ENCODE measurements at places on chromosomes 6 and 20.

DNA sequence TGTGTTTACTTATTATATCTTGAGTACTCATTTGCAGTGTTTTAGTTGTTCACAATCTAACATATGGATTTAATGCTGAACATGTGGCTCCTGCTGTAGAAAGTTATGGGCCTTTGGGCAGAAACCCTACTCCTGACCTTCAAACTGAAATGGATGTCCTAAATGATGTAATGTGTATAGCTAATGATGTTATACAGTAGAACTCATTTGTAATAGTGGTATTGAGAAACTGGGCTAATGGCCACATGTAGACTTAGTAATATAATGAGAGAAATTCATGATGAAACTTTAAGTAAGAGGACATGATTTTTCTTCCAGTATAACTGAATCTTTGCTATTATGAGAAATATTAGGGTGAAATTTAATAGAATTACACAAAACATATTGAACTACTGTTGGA, 121.3 kb upstream of the PTPRK start:
- DNase-seq, result no peak

GRCh38 chr6:53426667-53427270, 78.0 kb upstream of the ELOVL5 start:
- DNase-seq, result no peak

GRCh38 chr6:127118298-127119101, at the start of gene RSPO3:
RSPO3 (plus strand) TSS chr6:127118671; CDS start chr6:127119193, 522 bp downstream.
- peak; percentile 71 for DNase-seq

DNA sequence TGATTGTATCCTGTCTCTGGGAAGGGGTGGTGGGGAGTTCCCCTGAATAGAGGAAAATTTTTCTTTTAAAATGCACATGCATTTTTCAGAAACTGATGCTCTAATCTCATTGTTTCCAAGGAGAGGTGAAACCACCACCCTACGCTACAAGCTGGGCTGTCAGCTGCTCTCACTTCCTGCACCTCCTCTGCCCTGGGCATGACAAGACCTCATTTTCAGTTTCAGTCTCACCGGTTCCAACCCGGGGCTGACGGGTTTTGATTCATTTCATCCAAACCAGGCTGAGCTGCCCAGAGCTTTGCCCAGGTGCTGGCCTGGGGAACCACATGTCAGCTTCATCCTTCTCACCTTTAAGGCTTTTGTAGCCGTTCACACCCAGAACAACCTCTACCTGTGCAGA, 99.7 kb downstream of the EYA2 start:
- DNase-seq, result no peak

GRCh38 chr6:131231891-131232290, 96.6 kb downstream of the AKAP7 start:
- DNase-seq, result no peak

- no peak for DNase-seq
Observed at GRCh38 chr6:305371-306206, 13.3 kb downstream of the DUSP22 start.

GRCh38 chr6:50829049-50829448, 10.4 kb downstream of the TFAP2B start:
- no peak for DNase-seq

GRCh38 chr6:44102527-44102926, 24.7 kb downstream of the MRPL14 start:
- peak; percentile 63 for DNase-seq

- no peak for DNase-seq
Observed at GRCh38 chr20:34941226-34941625, 14.4 kb downstream of the GSS start.

DNA sequence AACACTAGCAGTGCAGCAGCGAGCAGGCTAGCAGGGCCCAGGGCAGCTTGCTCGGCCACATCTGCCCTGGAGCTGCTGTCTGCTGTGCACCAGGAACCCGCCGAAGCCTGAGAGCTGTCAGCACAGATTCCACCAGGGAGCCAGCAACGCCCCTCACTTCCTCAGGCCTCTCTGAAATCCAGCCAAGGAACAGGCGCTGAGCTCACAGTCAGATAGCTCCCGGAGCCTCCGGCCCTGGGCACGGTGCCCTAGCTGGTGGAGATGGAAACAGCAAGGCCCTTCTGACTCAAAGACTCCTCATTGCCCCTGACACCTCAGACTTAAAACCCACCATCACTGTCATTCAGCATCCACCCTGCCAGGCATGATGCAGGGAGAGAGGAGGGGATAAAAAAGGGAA, 839.4 kb downstream of the MAFB start:
- DNase-seq, result no peak

DNA sequence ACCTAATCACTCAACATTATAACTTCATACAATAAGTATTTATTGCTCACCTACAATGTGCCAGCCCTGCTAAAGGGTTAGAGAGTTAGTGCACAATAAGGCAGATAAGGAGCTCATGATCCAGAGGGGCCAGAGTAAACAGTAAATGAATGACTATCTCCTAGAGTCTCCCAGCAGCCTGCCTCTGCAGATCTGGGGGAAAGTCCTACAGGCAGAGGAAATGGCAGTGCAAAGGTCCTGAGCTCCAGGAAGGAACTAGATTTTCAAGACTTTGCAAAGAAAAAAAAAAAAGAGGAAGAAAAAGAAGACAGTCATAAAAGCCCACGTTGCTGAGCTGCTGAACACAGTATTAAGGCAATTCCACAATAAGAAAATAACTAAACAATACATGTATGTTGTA, 160.1 kb downstream of the SIM1 start:
- DNase-seq, result no peak

- no peak for DNase-seq
Observed at GRCh38 chr20:57792386-57793080, 82.7 kb upstream of the PMEPA1 start.

DNA sequence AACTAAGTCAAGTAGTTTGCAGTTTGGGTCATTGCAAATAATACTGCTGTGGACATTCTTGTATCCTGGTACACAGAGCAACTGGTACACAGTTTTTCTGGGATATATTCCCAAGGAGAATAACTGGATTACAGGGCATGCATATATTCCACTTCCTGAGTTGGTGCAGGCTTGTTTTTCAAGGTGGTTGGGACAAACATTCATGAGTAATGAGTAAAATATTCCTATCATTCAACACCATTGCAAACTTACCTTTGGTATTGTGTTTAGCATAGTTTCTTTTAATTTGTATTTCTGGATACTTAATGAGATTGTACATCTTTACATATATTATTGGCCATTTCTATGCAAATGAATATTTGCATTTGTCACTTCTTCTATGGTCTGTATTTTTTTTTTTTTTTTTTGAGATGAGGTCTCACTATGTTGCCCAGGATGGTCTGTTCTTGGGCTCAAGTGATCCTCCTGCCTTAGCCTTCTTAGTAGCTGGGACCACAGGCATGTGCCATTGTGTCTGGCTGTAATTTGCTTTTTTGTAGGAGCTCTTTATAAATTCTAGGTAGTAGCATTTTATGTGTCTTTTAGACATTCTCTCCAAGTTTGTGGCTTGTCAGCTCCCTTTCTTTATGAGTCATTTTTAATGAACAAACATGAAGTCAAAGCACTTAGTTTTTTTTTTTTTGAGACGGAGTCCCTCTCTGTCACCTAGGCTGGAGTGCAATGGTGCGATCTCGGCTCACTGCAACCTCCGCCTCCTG, 158.7 kb downstream of the SOX4 start:
- no peak for DNase-seq

DNA sequence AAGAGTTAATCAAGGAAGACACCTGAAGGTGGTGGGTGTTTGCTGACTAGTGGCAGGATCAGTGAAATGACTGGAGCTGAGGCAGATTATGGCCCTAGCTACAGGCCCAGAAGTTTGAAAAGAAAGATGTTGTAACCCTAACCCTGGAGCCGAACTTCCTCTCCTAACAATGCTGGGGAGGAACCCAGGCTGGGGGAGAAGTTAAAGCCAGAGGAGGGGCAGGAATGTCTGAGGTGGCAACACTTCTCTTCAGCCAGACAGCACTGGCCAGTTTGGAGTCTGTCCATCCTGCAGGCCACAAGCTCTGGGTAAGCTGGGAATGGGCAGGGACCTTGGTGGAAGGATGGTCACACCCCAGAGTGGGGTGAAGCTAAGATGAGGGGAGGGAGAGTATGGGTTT, at the start of gene LST1:
TSS of gene LST1 (plus strand) at position 270 of the 400 bp plus-strand sequence. CDS start 1,023 bp downstream, outside the sequence.
- DNase-seq, result no peak

DNA sequence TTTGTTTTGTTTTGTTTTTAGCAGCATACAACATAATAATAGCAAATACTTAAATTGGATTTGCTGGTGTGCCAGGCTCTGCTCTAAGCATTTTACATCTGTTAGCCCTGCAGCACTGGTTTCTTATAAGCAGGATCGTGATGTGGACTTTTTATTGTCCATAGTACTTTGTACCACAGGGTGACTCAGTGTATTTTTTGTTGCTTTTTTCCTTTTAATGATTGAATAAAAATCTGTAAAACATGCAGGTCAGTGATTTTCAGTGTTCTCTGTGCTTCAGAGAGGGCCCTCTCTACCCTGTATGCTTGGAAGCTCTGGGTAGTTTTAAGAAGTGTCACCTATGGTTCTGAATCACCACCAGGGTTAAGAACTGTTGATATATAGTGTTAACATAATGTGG, 4.0 kb downstream of the NT5DC1 start:
- no peak for DNase-seq

DNA sequence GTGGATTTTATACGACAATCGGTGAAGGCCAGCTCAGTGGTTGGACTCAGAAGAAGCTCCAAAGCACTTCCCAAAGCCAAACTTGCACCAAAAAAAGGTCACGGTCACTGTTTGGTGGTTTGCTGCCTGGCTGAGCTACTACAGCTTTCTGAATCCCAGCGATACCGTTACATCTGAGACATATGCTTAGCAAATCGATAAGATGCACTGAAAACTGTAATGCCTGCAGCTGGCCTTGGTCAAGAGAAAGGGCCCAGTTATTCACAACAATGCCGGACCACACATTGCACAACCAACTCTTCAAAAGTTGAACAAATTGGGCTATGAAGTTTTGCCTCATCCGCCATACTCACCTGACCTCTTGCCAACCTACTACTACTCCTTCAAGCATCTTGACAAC, 70.2 kb downstream of the FILIP1 start:
- no peak for DNase-seq

GRCh38 chr6:33116417-33116816, 40.6 kb downstream of the HLA-DPB1 start:
- DNase-seq, result peak; percentile 60

DNA sequence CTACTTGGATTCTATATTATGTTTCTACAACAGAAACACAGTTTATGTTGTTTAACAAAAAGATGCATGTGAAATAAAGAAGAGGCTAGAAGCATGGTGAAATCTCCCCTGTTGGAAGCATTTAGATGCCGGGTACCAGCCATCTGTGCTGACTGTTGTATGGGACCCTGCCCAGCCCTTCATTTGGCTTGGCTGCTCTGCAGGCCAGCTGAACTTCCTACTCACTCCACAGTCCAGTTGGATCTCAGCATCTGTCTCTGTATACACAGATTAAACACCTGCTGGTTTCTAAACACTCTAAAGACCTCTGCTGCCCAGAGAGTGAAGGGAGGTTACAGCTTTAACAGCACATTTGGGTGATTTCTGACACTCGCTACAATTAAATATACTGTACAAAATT, 228.3 kb downstream of the SLC35F1 start:
- no peak for DNase-seq

DNA sequence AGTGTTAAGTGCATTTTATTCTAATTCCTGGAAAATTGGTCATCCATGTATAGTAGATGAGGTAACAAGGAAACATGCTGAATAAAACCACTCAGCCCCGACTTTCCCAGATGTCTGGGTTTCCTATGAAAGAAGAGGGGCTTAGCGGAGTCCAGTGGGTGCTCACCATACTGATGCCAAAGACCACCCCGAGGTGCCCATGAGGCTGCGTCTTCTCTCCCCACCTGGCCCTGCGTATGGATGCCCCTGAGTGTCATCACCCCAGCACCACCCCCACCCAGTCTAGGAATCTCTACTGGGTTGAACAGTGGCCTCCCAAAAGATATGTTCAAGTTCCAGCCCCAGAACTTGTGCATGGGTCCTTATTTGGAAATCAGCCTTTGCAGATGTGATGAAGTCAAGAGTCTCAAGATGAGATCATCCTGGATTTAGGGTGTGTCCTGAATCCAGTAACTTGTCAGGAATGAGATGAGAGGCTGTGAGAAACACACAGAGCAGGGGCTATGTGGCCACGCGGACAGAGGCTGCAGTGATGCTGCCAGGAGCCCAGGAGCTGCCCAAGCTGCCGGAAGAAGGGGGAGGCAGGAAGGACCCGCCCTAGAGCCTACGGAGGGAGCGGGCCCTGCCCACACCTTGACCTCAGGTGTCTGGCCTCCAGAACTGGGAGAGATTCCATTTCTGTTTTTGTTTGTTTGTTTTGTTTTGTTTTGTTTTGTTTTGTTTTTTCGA, 124.6 kb upstream of the CDH4 start:
- DNase-seq, result no peak

- no peak for DNase-seq
Observed at GRCh38 chr6:107543088-107543487, 53.2 kb downstream of the SOBP start.

DNA sequence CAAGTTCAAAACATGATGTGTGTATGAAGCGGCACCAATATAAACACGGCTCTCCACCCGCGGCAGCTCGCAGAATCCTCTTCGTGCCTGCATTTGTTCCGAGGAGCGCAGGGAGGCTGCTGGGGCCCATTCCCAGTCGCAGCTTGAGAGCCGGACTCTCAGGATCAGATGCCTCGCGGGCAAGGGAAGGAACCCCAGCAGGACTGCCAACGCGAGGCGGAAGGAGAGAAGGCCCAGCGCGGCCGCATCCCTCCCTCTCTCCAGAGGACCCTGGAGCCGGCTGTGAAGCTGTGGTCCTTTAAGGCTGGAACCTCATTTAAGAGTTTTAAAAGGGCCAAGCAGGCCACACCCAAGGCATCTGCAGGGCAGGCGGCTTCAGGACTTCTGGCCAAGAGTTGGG, 44.2 kb upstream of the ZBP1 start:
- no peak for DNase-seq

GRCh38 chr6:116556065-116556464, 2.5 kb downstream of the CALHM4 start:
- no peak for DNase-seq

DNA sequence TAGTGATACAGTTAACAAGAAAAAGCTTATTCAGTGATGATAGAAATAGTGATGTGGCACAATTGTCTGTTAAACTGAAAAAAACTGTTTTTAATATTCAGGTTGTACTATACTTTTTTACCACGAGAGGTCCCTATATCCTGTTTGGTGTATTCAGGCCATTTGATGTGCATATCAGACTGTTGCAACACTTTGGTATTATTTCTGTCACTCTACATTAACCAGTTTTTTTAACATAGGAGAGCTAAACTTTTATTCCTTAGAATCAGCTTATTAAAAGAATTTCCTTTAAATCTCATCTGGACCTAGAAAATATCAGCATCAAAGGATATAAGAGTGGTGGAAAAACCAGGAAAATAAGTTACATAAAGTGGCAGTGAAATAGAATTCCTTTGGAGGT, 36.8 kb downstream of the TSPYL4 start:
- DNase-seq, result peak; percentile 9
